ENCODE measurements at places on chromosomes 5 and 9.

DNA sequence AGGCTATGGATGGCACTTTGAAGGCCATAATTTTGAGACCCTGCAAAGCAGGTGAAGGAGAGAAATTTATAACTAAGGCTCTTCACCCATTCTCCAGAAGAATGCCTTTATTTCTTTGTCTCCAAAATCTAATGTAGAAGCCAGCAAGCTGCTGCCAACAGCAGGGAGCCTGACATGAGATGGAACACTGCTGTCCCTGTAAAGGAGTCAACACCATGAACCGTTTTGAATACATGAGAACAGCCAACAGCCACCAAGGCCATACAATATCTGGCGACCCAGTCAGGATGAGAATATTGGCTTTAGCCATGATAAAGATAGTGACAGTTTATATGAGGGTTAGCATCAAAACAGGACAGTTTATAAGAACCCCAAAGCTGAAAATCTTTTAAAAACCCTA, 121.2 kb upstream of the LIFR start:
- DNase-seq = no peak

GRCh38 chr5:69444127-69444754, 29.3 kb downstream of the MARVELD2 start:
- no peak for DNase-seq

DNA sequence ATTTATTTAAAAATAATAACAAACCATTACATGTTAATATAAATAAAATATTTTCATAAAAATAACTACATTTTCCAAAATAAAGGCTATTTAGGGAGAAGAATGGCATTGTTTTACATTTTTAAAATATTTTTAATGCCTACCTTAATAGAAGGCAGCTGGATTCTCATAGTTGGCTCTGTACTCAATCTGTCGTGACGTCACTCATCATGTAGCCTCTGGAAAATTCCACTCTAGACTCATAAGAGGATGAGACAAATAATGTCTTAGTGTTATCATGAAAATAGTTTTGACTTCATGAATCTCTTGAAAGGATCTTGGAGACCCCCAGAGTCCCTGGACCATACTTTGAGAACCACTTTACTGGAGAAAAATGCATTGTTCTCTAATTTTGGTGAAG, 93.1 kb downstream of the NXNL2 start:
- DNase-seq = no peak

GRCh38 chr9:71518045-71518827, 250.1 kb downstream of the CEMIP2 start:
- DNase-seq = no peak

DNA sequence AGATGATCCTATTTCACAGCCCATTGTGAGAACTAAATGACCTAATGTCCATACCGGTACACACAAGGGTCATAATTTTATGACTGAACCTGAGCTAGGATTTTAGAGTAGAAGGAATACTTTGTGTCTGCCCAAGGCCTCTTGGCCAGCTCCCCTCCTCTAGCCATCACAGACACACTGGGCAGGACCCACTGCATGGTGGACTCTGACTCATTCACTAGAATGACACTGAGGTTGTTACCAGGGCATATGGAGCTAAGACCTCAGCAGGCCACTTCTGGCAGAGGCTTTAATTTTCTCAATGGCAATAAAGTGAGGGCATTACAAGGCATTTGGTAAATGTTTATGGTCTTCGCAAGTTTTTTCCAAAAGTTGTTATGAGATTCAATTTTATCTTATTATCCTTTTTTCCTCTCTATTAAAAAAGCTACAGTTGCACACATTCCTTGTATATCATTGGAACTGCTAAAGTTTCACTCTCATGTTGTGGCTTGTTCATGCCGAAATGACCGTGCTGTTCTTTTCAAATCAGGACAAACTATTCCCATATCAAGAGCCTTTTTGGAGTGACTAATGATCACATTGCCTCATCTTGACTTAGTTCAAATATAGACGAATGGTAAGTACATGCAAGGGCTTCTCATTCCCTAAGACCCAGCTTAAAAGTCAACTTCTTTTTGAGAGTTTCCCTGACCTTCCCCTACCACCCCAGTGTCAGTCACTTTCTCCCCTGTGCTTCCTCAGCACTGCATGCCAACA, 595.7 kb downstream of the ACTL7B start:
- no peak for DNase-seq

DNA sequence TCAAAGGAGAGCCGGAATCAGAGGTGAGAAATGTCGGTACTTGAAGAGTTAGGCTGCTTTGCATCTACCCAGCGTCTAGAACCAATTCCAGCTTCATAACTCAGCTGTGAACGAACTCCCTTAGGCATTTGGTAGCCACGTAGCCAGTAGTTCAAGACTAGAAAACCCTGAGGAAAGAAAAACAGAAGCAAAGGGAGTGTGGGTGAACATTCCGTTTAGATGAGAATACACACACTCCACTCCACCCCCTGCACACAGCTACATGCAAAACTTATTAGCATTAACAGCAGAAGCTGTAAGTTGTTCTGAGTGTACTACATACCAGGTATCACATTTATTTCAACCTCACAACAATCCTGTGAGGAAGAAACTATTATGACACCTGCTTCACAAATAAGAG, 78.3 kb downstream of the SMIM23 start:
- no peak for DNase-seq
